ENCODE measurements at places on chromosomes 5 and 9.

DNA sequence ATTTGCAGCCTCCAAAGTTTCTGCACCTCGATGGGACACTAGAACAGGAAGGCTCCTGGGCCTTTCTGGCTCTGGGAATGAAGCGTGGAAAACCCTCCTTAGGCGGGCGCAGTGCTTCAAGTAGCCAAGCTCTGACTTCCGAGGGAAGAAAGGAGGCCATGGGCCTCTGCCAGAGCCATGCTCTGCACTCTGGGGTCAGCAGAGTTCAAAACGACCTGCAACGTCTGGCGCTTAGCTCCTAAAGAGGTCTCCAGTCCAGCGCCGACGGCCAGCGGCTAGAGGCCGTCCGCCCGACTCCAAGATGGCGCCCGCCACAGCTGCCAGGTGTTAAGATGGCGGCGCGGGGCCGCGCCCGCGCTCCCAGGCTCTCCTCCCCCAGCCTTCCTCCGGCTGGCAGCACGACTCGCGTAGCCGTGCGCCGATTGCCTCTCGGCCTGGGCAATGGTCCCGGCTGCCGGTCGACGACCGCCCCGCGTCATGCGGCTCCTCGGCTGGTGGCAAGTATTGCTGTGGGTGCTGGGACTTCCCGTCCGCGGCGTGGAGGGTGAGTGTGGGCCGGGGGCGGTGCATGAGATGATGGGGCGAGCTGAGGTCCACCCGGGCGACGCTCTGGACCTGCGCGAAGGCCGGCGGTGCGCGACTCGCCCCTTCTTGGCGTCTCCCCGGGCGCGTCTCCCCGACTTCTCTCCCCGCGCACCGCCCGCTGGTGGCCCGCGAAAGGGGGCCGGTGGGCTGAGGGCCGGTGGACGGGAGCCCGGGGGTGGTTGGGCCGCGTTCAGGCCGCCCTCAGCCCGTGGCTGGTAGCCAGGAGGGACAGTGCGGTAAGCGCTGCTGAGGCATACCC is at the start of gene TXNDC15:
TSS of gene TXNDC15 (plus strand) at position 385 of the 844 bp plus-strand sequence. CDS start at position 442, 57 bp downstream.
- DNase-seq: peak; percentile 76

DNA sequence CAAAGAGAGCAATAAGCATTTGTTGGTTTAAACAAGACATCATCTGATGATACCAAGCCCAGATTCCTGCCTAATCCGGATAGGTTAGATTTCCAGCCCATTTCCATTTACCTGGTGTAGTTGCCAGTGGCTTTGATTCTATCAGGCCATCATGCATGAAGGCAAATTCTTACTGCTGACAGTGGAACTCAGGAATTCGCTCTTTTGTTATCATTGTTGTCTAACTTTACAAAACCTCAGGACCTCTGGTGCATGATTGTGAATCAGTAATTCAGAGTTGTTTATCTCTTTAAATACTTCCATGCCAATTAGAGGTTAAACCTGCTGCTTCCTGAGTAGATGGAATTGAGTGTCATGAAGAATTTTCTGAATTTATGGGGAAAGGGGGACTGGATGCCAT is 76.5 kb downstream of the C9orf152 start:
- DNase-seq: no peak

DNA sequence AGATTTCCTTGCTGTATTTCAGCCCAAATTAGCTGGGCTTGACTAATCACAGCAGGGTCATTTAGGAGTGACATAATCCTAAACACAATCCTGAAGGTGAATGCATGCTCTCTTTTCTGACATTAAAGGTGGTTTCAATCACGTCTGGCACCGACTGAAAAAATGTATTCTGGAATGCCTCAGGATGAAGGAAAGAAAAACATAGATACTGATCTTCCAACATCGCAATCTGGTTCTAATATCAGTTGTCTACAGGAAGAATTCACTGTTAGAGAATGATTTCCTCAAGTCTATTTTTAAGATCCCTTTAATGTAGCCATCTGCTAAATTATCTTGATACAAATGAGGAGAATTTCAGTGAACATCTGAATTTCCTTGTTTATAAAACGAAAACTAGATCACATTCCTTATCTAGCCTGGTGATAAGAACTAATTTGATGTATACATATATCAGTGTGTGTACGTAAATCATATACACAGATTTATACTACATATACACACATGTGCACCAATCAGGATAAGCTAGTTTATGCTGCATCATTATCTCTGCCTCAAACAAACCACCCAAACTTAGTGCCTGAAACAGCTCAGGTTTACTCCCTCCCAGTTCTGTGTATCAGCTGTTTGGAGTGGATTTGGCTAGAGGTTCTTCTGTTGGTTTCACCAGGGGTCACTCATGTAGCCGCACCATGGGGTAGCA is 31.3 kb upstream of the TAS2R1 start:
- DNase-seq: no peak

DNA sequence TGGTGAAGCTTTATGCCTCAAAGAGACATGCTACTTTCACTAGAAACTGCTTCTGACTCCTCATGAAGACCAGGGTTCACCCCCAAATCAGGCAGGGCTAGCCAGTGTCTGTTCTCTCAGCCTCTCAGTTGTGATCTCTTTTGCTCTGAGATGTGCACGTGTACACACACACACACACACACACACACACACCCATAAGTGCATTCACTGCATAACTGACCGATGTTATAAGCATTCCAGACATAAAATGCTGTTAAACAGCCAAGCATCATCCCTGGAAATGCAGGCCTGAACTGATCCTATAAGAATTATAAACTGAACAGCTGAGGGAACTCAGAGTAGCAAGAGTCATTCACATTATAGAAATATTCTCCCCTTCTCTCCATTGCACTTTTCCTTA is 85.0 kb downstream of the FSTL4 start:
- no peak for DNase-seq

DNA sequence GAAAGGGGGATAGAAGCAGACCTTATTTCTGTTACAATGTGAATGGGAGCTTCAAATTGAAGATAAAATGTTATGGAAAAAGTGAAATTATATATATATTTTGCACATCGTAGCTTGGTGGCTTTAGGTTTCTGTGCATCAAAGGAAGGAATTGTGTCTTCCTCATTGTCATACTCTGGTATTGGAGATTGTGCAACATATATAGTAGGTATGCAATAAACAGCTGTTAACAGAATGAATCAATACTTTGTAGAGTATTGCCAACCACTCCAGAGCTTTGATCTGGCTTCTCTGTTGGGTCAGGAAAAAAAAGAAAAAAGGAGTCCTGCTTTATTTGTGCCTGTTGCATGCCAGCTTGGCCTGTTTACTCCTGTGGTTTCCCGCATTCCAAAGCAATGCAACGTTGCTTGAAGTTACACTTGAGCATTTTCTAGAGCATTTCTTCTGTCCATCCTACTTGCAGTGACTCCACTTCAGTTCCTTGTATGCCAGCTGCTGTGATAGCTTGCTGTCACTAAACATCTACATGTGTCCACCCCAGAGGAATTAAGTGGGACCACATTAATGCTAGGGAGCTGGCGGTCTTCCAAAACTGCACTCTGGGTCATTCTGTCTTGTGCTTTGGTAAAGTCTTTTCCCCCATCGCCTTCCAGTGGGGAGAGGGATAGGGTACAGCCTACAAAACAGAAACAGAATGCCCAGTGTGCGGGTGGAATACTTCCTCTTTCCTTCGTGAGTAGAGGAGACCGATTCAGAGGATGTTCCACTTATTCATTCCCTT is 62.0 kb upstream of the MEF2C start:
- no peak for DNase-seq

DNA sequence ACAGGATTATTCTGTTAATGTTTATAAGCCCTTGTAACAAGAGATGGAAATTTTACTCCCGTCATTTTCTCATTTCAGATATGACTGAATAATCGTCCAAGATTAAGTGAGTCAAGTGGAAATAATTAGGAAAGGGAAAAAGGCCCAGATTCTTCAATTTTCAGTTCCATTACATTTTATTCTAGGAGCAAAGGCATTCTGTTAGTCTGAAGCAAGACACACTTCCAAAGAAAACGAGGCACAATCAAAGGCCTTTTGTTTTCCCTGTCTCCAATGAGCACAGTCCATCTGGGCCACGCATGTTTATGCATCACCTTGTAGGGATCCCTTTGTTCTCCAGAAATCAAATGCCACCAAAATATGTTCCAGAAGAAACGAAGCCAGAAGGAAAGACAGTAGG is 382.9 kb upstream of the RFX3 start:
- DNase-seq: no peak

DNA sequence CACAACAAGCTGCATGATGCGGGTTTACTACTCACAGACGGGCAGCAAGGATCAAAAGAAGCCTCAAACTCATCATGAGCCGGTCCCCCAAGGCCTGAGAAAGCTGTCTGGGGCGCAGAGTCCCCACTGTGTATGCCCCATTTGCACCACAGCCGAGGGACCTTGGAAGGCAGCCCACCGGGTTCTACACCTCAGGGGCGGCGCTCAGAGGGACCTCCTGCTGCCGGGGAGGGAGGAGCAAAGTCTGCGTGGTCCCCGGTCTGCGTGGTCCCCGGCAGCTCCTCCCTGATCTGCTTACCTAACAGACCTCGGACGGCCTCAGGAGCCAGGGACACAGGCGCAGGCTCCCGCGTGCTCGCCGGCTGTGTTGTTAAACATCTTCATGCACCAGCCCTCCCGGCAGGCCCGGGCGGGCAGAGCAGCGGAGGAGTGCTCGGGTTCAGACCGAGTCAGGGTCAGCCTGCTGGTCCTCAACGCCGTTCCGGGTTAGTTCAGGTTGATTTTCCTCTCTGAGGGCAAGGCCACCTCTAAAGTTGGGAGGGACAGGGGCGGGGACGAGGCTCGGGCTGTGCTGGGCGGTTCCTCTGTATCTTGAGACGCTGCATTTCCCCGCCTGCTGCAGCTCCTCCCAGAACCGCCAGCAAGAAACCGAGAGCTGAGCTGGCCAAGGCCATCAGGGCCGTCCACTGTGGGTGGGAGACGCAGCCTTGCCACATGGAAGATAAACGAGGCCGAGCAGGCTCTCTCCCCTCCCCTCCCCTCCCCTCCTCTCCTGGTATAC is 74.6 kb downstream of the MRPL36 start:
- DNase-seq: no peak

DNA sequence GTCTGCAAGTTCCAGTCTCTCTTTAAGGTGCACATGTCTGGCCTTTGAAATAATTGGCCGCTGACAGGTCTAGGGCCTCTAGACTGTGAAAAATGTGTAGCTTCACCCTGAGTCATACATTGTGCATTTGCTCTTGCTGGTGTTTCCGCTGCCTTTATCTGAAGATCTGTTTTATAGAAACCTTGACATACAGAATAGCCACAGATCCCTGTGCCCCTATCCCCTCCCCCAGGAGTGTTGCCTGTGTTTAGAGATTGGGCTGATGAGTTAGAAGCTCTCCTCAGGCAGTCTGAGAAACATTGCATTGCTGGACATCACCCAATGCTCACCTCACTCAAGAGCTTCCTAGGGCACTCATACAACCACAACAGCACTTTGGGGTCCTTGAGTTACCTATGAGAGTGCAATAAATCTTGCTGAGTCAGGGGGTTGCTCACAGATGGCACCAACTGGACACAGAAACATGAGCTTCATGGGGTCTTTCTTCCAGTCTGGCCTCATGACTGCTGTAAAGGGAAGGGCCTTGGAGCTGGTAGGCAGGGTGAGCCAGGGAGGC is 3.8 kb upstream of the ZNF782 start:
- DNase-seq: no peak

DNA sequence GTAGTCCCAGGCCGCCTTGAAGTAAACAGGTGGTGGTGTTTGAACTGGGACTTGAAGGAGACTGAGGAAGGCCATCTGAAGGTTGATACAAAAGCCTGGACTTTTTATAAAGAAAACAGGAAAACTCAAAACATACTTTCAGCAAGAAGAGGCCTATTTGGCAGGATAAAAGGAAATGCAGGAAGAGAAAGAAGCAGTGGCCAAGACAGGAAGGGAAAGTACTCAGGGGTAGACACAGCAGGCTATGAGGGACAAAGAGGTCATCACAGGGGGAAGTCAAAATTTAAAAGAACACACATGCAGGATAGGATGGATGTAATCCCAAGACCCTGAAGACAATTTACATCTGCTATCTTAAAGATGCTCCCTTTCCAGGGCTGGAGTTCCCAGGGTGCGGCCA is 13.0 kb downstream of the TLE1 start:
- no peak for DNase-seq

DNA sequence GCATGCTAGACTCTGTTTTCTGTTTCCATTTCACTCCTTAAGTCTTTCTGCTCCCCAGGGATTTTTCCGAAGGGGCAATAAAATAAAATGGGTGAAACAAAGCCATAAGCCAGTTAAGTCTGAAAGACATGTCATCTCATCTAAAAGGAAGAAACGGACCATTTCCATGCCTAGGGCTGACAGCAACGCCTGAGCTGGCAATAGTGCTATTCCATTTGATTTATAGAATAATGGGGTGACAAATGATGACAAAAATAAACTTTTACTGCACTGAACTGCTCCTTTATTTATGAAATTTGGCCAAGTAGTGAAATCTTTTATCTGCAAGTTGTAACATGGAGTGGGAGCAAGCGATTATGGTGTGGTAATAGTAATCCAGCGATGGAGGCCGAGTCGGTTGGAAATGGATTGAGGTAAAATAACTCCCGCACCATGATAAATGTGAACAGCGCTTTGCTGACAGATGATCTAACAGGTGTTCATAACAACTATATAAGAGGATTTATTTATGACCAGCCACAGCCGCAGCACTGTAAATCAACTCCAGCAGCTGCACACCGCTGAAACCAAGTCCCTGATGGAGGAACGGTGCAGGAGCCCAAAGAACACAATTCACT is 219.8 kb upstream of the TBCA start:
- DNase-seq: no peak

- no peak for DNase-seq
Measured at GRCh38 chr9:134988706-134989105, 71.0 kb upstream of the FCN1 start.

GRCh38 chr9:98964201-98964600 is 20.5 kb downstream of the COL15A1 start:
- DNase-seq: no peak

DNA sequence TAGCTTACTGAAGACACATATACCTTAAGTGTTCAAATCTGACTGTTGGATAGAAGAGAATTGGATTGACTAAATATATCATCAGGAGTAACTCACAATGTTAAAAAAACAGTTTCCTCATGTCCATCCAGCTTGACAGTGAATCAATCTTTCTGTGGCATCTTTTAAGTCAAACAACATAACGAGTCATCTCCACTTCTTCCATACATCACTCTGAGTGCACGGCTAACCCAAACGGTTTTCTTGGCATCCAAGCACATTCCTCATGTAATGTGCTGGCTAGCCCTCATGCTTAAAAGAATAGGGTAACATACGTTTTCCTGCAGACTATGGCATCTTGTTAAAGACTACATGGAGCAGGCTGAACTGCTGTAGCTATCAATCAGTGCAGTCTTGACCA is 291.5 kb upstream of the TRPC7 start:
- DNase-seq: no peak

DNA sequence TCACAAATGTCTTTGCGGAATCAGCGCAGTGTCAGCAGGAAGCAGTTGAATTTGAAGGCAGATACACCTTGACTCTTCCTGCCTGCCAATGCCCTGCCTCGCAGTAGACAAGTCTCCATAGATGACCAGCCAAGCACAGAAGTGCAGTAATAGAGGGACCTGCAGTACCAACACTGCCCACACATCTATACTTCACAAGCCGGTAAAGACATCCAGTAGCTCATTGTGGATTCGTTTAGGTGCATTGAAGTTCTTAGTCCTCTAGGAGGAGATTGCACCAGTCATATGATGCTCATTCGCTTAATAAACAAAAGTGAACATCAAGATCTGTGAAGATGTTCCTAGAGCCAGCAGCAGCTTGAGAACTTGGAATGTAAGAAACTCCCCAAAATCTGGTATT is 7.1 kb upstream of the IFNA2 start:
- no peak for DNase-seq
